ENCODE measurements at places on chromosomes 7 and 10.

GRCh38 chr10:73054286-73054685 lies 42.4 kb downstream of the P4HA1 start:
- DNase-seq = no peak

DNA sequence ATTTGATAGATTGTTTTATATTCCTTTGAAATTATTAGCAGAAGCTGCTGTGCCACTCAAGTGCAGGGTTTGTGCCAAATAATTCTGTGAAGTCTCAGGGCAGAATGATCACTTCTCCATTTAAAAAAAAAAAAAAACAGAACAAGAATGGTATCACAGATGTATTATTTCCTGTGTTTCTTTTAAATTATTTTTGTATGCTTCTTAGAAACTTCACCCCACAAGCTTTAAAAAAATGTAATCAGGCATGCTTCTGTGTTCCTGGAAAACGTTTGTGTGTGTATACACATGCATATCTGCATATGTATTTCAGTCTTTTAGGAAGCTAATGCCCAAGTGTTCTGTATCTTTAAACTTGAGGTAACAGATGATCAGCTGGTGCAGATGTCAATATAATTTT lies 6.3 kb upstream of the CD36 start:
- no peak for DNase-seq

DNA sequence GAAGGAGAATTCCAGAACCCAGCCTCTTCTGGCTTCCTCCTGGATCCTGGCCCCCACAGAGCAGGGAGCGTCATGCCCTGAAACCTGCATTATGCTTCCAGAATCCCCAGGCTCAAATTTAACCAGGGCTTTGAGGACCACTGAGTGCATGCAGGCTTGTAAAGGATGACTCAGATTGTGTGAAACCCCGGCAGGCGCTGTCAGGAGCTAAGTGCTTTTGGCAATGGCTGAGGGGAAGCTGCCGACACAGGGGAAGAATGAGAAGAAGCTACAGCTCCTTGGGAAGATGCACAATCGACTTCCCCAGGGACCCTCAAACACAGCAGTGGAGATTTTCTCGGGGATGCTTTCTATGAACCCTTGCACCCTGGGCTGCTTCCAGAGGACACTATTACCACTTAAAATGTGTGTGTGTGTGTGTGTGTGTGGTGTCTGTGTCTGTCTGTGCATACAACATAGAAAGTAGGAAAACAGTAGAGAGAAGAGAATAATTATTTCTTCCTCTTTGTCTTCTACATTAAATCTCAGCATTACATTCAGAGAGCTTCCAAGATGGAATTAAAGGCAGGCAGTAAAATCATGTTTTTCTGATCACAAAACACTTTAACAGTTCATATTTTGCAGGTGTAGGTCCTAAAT lies 183.5 kb upstream of the INHBA start:
- no peak for DNase-seq

- peak; percentile 1 for DNase-seq
Measured at GRCh38 chr7:99030457-99030856, 113.5 kb downstream of the SMURF1 start.

DNA sequence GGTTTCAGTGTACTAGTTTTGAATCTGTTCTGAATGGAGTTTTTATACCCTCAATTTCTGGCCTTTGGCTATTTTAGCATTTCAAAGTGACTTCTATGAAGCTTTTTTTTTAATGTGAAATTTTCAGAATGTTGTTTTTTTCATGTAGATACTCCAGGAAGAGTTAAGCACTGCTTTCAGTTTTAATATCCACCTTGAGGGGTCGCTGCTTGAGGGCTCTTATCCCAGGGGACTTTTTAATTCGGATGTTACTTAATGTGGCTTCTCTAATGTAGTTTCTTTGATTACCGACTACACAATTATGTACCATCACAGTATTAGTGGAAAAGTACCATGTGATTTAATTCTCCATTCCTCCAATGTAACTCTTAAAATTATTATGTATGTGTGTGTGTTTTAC lies 5.2 kb downstream of the IFIT5 start:
- no peak for DNase-seq

DNA sequence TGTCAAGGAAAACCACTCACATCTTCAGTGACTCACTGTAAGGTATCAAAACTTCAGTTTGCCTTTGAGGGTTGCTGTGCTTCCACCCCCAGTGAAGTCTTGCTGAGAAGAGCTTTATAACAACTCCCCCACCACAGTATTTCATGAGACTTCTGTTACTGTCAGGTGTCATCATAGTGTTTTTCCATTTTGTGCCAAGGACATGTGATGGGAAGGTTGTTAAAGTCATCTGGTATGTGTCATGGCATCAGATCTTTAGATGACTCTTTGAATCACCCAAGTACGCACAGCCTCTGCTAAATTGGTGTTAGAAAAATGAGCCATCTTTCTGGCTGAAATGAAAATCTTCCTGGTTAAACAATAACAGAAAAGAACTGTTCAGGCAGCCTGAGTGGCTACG lies 115.0 kb upstream of the CCDC6 start:
- DNase-seq = no peak

DNA sequence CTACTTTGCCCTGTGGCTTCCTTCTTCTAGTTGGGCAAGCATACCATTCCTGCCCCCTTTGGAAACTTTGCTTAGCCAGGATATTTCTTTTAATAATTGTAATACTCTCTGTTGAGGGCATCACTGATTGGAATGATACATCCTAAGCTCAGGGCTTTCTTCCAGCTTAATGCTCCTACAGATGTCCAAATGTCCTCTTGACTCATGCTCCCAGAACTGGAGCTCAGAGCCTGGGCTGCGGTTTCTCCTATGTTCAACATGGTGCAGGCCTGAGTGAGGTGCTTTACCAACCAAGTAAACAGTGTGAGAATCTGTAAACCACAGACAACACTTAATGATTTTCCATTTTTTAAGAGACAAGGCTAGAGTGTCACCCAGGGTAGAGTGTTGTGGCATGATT lies 108.6 kb downstream of the LRRC4 start:
- no peak for DNase-seq

DNA sequence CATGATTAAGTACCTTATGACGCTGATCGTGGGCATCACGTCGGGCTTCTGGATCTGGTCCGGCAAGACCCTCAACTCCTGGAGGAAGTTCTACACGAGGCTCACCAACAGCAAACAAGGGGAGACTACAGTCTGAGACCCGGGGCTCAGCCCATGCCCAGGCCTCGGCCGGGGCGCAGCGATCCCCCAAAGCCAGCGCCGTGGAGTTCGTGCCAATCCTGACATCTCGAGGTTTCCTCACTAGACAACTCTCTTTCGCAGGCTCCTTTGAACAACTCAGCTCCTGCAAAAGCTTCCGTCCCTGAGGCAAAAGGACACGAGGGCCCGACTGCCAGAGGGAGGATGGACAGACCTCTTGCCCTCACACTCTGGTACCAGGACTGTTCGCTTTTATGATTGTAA lies 2.5 kb downstream of the FZD1 start:
- no peak for DNase-seq

GRCh38 chr10:48442809-48443177 lies 136.3 kb downstream of the MAPK8 start:
- no peak for DNase-seq

DNA sequence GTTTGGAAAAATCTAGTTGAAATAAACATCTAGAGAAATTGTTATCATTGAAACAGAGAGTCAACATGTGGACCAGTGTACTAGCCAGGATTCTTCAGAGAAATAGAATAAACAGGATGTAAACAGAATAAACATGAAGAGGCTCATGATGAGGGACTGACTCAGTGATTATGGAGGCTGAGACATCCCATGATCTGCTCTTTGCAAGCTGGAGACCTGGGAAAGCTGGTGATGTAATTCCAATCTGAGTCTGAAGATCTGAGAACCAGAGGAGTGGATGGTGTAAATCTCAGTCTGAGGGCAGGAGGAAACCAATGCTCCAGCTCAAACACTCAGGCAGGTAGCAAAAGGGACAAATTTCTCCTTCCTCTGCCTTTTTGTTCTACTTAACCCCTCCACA lies 62.9 kb upstream of the FAM180A start:
- no peak for DNase-seq

DNA sequence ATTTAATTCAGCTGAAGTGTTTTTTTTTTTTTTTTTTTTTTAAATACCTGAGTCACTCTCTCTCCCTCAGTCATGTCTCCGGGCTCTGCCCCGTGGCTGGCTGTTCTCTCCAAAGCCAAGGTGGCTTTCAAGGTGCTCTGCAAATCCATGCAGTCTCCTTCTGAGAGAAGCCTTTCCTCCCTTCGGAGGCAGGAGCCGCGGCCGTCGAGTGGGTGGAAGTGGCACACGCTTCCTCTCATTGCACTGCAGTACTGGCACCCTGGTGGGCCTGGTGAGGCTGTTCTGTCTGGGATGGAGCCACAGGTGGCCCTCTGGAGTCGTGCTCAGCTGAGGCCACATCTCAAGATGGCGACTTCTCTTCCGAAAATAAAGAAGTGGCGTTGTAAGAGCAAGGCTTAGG lies 221.8 kb downstream of the GLRX3 start:
- no peak for DNase-seq

DNA sequence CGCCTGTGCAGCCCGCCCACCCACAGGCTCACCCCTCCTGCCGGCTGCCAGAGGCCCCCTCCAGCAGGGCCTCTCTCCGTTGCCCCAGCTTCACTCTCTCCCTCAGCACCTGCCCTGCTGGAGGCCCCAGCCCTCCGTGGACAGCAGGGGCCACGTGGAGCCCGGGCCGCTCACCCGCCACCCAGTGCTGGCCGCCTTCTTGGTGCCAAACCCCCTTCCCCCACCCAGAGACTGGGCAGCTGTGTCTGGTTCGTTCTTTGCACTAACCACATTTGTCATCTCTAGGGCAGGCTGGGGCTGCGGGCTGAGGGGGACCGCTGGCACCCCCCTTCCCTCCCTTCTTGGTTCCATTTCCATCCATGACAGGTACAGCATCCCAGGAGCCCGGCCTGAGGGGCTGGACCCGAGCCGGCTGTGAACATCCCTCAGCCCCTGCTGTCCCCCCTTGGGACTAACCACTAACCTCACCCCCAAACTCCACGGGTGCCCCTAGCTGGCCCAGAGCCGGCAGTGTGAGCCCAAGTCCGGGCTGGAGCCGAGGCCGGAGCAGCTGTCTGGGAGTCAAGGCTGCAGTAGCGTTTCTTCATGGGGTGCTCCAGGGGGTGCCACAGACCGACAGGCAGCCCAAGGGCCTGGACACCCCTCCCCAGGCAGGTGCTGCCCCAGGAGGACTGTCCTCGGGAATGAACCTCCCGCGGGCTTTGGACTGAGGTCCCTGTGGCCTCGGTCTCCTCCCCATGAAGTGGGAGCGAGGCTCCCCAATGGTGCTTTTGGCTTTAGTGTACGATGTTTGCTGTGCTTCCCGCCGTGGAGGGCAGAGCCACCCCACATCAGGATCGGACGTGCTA lies 25.5 kb upstream of the AMZ1 start:
- DNase-seq = no peak

DNA sequence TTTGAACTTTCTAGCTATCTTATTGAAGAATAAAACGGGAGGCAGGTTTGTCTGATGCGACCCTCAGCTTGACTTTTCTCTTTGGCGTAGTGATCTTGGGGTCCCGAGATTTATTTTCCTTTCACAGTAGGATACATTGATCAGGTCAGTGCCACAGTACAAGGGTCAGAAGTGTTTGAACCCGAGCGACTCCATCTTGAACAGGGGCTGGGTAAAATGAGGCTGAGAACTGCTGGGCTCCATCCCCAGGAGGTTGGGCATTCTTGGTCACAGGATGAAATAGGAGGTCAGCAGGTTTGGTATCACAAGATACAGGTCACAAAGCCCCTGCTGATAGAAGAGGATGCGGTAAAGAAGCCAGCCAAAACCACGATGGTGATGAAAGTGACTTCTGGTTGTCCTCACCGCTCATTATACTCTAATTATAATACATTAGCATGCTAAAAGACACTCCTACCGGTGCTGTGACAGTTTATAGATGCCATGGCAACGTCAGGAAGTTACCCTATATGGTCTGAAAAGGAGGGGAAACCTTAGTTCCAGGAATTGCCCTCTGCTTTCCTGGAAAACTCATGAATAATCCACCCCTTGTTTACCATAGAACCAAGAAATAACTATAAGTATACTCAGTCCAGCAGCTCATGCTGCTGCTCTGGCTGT lies 3.0 kb upstream of the TECPR1 start:
- peak; percentile 26 for DNase-seq

DNA sequence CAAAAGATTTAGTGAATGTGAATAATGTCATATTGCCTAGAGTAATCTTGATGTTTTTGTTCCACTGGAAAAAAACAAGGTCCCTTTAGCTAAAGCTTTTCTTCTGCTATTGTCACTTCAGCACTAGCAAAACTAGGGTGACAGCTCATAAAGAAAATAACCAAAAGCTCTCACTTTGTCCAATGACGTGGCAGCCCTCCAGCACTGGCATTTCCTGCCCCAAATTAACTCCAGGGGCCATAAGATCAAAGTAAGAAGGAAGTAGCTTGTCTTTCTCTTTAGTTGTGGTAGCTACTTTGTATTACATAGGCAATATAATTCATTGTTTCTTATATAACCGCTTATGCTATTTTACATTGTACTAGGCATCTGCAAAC lies 47.3 kb downstream of the LRRN3 start:
- DNase-seq = peak; percentile 68

GRCh38 chr10:71236286-71236685 lies 23.9 kb downstream of the UNC5B start:
- no peak for DNase-seq

DNA sequence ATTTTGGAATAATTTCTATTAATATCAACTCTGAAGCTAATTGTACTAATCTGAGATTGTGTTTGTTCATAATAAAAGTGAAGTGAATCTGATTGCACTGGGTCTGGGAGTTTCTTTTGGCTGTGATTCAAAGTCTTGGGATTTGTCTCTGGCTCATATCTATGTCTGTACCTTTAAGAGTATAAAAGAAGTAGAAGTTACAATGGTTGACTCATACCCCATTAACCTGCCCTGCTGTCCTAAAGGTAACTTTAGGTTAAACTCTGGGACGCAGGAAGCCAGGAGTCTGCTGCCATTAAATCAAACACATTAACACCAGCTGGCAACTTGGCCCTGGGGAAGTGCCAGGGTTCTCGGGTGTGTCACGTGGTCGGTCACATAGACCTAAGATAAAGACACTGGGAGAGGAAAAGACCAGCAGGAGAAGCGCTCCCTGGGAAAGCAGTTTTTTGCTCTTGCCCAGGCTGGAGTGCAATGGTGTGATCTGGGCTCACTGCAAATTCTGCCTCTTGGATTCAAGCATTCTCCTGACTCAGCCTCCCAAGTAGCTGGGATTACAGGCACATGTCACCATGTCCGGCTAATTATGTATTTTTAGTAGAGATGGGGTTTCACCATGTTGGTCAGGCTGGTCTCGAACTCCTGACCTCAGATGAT lies 17.8 kb downstream of the SCD start:
- DNase-seq = no peak

DNA sequence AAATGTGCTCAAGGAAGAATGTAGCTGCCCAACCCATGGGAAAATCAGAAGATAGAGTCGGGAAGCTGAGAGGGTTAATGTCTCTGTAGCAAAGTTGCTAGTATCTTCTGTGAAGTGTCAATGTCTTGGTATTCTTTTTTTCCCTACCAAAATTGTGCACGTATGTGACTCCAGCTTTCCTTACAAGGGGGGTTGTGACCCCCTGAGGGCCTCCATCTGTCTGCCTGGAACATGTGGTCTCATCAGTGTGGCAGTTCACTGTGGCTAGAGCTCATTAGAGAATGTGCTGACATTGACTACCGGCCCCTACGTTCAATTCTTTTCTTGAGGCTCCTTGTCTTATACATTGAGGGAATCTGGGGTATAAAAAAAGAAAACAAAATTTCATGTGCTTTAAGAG lies 725.2 kb upstream of the CELF2 start:
- DNase-seq = no peak

GRCh38 chr10:62388328-62388727 lies 14.2 kb downstream of the ZNF365 start:
- no peak for DNase-seq

- no peak for DNase-seq
Measured at GRCh38 chr10:129864601-129865126, 99.4 kb downstream of the EBF3 start.
